ENCODE measurements at places on chromosomes 12 and 14. TPM values are rescaled to one million over a fixed set of nuclear protein-coding genes. Genes with fewer than 3 reads are reported as not detected.

GRCh38 chr14:95268350-95268749, 51.4 kb downstream of the CLMN start:
- no peak for DNase-seq

POLE2 gene
- total RNA-seq = 12.9 TPM

- DNase-seq = no peak
These were observed 27.1 kb downstream of the NT5DC3 start for GRCh38 chr12:103813949-103814348.

DNA sequence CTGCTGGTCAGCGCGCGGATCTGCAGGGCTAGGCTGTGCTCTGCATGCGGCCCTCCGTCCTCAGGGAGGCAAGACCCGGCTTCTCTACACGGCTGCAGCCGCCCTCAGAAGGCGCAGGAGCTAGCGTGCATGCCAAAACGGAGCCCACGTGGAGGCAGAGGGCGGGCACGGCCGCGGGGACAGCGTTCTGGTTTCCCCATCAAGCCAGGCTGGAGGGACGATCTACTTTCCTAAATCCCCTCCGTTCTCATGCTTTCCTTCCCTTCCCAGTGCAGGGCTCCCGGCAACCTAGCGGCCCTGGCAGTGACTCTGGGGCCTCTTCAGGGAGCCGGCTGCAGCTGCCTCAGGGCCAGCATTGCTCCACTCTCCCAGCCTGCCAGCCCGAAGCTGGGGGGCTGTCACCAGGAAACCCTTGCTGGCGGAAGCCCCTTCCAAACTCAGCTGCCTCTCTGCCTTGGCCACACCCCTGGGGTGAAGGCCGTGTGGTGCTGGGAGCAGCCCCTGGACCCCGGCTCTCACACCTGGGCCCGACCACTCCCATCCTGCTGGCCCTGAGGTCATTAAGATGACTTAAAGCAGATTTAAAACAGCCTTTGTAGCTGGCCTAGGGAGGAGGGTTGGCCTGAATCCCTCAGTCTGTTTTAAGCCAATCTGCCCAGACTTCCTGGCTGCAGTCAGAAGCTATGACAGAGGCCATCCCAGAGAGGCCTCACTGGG, 9.2 kb upstream of the GOLGA3 start:
- no peak for DNase-seq

SPTB gene
- total RNA-seq = 1.7 TPM

DNA sequence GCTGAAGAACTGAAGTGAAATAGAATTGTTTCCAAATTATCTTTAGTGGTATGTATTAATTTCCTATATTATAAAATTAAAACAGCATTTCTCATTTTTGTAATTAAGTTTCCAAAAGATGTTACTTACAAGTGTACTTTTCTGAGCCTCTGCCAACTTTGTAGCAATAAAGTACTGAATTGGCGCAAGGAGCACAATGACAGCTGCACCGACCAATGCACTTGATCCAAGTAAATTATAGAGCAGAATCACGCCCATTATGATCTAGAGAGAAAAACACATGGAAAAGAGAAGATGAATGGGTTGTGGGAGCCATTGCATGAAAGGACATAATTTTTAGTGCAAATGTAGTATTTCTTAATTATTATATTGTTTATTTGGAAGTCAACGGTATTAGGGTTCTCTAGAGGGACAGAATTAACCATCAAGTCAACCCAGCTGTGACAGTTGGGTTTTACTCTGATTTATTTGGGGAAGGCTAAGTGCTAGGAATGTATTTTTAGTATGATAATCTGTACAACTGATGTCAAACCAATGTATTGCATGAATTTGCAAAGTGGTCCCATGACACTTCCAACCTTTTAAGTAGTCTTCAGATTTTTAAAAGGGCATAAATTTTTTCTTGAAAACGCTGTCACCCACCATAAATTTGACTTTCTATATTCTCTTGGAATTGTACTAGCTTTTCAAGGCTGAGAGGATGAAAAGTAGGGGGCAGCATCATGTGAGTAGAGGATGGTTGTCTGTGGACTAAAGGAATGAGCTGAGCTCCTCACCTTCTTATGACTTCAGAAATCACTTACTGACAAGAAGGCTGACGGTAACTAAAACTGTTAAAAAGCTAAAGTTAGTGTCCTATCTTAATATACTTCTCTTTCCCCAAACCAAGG, 33.0 kb downstream of the ABCC9 start:
- no peak for DNase-seq

DNA sequence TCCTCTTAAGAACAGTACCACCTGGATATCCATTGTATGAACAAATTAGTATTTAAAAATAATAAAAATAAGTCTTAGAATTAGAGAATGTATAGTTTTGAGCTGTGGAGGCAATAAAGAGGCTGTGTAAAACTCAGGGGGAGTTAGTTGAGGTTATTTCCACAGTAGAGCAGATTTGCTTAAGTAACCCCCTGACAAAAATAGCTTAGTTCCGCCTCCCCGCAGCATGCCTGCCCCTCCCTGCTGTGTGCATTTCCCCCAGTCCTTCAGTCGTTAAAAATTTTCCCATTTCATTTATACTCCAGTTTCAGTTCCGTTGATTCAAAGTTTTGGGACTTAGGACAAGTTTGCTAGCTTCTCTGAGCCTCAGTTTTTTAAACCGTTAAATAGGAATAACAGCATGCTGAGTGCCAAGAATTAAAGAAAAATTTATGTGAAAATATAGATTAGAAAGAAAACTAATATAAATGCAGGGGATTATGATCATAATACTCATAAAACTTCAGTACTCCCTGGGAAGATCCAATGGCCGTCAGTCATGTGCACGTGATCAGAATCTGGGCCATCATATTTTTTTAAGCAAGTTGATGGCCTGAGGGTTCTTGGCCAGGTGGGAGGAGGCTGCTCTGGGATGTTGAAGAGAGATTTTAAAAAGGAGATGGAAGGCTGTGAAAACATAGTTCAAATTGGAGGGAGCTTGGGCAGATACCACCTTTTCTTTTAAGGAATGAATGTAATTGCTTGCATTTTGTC, 14.5 kb upstream of the SLC38A2 start:
- no peak for DNase-seq

SNRPF gene
- total RNA-seq = 48.5 TPM

GRCh38 chr14:68421116-68421515, 371.8 kb downstream of the ZFP36L1 start:
- no peak for DNase-seq

DNA sequence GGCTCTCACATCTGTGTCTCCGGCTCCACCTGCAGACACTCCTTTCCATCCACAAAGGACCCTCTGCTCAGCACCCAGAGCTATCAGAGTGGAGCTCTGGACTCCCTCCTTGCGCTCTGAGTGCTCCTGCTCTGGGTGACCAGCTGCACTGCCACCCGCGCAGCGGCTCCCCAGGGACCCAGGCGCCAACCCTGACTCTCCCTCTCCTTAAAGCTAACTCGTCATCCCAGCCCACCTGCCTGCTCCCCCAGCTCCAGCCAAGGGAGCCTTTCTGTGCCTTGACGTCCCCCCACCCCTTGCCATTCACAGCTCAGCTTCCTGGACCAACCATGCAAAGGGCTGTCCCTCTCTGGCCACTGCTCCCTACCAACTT, 99.0 kb downstream of the SETD3 start:
- DNase-seq = no peak

DNA sequence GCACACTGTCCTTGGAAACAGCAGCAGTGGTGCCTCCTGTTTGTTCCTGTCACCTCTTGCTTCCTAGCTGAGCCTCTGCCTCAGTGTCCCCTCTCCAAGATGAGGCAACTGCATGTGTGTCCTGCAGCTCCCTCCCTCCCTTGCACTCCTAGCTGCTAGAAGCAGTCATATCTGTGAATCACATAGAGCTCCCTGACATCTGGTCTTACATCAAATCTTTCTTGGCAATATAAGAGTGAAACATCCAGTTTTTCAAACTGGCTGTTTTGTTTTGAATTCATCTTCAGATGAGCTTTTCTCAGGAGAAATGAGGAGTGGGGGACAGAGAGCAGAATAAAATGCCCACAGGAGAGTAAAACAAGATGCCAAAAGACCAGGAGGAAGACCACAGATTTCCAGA, 103.7 kb downstream of the VCPKMT start:
- no peak for DNase-seq

TBX3 gene
- total RNA-seq = 16.3 TPM

DNA sequence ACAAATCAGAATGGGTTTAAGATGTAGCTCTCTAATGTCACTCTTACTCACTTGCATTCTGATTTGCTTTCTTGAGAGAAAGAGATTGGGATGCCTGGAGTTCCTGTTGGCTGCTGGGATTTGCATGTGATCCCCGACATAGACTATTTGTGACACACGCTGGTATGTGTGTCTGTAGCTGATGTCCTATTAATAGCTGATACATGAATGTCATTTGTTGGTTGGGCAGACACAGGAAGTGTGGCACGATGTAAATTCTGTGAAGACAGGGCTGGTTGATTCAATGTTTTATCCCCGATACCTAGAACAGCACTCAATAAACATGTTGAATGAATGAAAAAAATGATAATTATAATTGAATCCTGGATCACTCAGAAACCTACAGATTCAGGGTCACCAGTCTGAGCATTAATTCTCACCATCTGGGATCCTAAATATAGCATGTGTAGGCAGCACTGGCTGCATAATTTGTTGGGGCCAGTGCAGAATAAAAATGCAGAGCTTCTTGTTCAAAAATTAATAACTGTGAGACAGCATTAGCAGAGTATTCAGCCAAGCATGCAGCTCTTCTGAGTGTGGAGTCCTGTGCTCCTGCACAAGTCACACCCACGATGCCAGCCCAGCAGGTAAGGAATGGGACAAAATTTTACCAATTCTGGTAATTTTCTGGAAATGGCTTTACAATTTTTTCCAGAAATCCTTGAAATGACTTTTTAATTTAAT, 35.5 kb upstream of the SOCS2 start:
- no peak for DNase-seq

- no peak for DNase-seq
These were observed 68.1 kb upstream of the PLEKHG7 start for GRCh38 chr12:92634730-92635129.

- no peak for DNase-seq
These were observed 177.8 kb downstream of the KIF26A start for GRCh38 chr14:104316121-104316722.

RNFT2 gene
- 32.1 TPM for total RNA-seq

DNA sequence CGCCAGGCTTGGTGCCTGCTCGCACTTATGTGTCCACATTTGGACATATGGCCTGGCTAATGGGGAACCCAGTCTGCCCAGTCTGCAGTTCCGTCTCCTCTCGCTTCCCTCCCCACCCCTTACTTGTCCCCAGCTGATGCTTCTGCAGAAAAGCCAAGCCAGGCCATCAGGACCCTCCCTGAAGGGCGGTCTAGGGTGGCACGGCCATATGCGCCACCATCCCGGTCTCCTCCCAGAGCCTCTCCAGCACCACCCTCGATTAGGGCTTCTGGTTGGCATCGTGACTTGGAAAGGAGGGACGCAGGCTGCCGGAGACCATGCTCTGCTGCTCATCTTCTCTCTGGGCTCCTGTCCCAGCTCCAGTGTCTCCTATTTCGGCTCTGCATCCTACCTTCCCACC, 54.6 kb downstream of the CALM1 start:
- DNase-seq = no peak

GRCh38 chr14:105095236-105095805, 30.1 kb upstream of the GPR132 start:
- DNase-seq = no peak

GRCh38 chr12:27190761-27191160, 53.3 kb upstream of the STK38L start:
- no peak for DNase-seq

IGF1 gene
- total RNA-seq = 0.57 TPM

- no peak for DNase-seq
These were observed 289.1 kb upstream of the RTL1 start for GRCh38 chr14:101192661-101193000.

DNA sequence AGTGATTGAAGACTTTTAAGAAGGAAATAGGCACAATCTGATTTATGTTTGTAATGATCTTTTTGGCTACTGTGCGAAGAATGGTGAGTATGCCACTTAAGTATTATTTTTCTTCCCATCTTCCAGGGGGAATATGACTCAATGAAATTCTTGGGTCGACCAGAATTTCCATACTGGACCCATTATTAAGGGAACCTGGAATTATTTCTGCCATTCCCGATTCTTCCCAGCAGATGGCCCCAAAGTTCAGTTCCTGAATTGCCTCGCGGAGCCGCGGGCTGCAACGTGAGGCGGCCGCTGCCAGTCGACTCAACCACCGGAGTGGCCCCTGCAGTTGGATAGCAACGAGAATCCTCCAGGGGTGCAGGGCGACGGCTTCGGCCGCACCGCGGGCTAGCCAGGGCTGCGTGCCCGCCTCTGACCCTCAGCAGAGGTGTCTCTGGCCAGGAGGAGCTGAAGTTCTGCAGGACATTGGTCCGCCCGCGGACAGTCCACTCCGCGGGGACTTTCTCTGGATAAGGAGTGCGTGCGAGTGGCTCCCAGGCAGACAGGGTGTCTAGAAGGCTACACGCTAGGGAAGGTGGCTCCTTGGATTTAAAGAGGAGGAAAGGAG, 628 bp upstream of the TSHR start:
- peak; percentile 65 for DNase-seq

DNA sequence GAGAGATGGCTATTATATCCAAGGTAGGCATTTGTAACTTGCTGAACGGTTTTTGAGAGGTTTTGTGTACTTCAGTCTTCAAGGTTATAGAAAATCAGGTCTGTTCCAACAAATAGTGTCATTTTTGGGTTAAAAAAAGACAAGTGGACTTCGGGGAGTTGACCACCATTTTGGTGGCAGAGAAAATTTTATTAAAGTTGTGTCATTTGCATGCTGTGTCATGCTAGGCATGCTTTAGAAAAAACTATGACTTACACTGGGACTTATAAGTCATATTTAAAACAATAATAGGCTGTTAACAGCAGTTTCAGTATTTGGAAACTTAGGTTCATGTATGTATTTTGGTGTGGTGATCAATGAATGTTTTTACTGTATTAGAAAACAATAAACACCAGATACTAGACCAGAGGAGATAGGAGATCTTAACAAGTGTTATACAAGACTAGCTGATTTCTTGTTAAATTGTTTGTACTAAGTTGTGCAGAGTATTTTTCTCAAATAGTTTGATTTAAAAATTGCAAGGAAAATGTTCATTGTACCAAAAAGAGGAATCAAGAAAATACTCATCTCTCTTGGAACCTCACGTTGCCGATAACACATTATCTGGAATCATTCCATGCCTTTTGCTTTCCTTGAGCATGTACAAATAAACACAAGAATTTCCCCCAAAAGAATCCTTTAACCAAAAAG, 1.4 kb downstream of the RAN start:
- DNase-seq = no peak

DNA sequence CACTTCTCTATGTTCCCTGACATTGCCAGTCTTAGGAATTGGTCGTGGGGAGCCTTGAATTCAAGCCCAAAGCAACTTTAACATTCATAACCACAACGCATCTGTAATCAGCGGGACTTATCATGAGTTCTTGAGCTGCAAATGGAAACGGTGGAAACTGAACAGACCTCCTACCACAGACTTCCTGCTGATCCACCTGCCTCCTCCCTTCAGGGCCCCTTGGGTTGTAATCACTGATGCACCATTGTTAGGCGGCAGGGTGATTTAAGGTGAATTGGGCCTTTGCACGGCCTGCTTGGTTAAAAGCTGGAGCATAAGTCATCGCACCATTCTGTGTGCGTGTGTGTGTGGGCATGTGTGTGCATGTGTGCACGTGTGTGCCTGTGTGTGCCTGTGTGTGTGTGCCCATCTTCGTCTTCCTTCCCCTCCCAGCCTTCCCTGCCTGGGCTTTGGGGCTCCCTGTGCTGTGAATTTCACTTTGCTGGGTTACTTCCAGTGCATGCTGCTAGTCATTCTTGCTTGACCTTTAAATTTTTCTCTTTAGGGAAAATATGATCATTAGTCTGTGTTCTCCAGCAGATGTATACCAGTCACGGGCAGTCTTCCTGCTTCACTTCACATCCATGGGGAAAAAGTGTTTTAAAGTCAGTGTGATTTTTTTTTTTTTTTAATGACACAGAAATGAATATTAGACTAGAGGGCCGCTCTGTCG, 29.1 kb downstream of the CHST11 start:
- no peak for DNase-seq

All from progenitor cell of endocrine pancreas (in vitro differentiated cells).